ENCODE measurements at places on chromosomes 7 and 10. TPM values are rescaled to one million over a fixed set of nuclear protein-coding genes. Genes with fewer than 3 reads are reported as not detected.

HOXA1 gene
- total RNA-seq, result not detected

FOXI2 gene
- total RNA-seq, result not detected

BTBD16 gene
- total RNA-seq, result not detected

DYNC1I1 gene
- 0.53 TPM for total RNA-seq

AKR1B15 gene
- not detected for total RNA-seq

ZNF736 gene
- total RNA-seq, result not detected

TEX47 gene
- not detected for total RNA-seq

HYAL4 gene
- not detected for total RNA-seq

VGF gene
- 1.6 TPM for total RNA-seq

DNA sequence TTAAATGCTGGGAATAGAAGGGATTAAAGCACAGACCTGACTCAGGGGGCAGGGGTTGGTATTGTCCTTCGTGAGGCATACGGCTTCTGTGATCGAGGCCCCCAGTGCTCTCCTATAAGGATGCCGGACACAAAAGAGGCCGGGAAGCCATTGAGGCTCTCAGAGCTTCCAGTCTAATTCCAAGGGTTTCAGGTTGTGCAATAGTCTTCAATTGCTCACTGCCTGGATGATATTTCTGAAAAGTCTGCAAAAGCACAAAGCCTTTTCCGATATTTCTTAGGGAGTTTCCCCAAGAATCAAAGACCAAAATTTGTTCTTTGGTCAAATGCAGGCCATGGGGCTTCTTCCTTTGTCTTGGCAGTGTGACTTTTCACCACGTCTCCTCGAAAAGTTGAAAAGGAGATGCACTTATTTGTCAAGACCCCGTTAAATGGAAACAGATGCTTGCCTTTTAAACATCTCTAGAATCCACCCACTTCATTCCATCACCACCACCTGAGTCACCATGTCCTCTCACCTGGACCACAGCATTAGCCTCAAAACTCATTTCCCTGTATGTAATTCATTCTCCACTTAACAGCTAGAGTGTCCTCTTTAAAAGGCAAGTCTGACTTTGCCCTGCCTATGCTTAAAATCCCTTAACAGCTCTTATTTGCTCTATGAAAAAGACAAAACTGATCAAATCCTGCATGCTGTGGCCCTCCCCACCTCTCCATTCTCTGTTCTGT lies 134.8 kb upstream of the NAMPT start:
- no peak for DNase-seq
- no peaks in the 10 kb centered on the region for H3K36me3 ChIP-seq
- no peaks in the 10 kb centered on the region for H3K27me3 ChIP-seq
- H3K4me3 ChIP-seq, result no peak overlapping the region
- no peaks in the 10 kb centered on the region for H3K4me1 ChIP-seq
- H3K27ac ChIP-seq, result no peak overlapping the region

DNA sequence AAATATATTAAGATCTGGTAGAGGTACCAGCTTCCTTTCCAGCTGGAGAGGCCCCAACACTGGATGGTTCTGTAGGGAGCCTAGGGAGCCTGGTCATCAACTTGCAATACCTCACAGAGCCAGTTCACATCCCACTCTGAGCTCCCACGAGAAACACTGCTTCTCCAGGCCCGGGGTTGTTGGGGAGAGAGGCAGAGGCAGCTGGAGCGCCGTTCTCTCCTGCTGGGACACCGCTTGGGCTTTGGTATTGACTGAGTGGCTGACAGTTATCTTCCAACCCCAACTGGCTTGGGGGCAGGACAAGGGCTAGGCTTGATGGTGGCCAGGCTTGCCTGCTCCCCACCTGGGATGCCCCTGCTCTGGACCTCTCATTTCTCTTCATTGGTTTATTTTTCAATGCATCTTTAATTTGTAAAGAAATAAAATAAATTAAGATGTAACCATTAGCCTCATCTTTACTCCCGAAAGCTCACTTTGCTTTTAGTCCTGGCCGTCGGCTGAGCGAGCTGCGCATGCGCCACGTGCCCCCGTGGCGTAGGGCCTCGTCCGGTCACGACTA lies 10.0 kb upstream of the CHCHD1 start:
- no peaks in the 10 kb centered on the region for H3K27me3 ChIP-seq
- no peaks in the 10 kb centered on the region for H3K36me3 ChIP-seq
- peaks cover 30% of the 10 kb centered on the region for H3K4me1 ChIP-seq
- H3K27ac ChIP-seq, result peak overlapping the region; percentile 24
- H3K4me3 ChIP-seq, result peak overlapping the region; percentile 83

GRCh38 chr10:91061608-91062007 lies 140.7 kb upstream of the ANKRD1 start:
- no peaks in the 10 kb centered on the region for H3K27me3 ChIP-seq

- H3K27ac ChIP-seq, result no peak overlapping the region
- peaks cover 11% of the 10 kb centered on the region for H3K4me1 ChIP-seq
- no peak for DNase-seq
- no peak overlapping the region for H3K4me3 ChIP-seq
- H3K27me3 ChIP-seq, result peaks cover 6% of the 10 kb centered on the region
Observed at GRCh38 chr10:81866753-81867152, 8.2 kb upstream of the NRG3 start.

- no peak overlapping the region for H3K4me3 ChIP-seq
- no peaks in the 10 kb centered on the region for H3K4me1 ChIP-seq
- no peak overlapping the region for H3K27ac ChIP-seq
- DNase-seq, result no peak
- H3K27me3 ChIP-seq, result no peaks in the 10 kb centered on the region
- H3K36me3 ChIP-seq, result no peaks in the 10 kb centered on the region
Observed at GRCh38 chr7:109282726-109283125, 713.1 kb downstream of the DNAJB9 start.

DNA sequence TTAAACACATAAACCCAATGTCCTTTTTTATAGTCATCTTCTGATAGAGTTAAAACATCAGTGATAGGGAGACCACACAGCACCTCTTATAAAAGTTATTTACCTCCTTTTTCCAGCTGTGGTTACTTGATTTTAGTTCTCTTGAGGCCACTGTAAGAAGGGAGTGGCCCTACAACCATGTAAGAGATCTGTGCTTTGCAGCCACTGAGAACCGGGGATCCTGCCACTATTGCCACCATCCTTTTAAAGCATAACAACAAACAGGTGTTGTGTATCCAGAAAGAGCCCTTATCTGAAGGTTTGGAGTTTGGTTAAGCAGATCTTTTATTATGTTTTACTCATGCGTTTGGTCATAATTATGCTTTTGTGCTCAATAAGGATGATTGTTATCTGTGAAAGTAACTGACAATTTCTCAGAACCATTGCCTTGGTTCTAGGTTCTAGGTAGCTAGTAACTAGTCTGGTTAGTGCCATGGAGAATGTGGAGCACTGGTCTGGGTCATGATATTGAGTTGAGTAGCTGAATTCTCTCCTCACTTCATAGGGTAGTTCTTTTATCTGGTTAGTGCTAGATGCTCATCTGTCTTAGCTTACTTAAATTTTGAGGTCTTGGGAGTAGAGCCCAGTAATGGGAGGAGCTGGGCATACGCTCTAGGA lies 56.5 kb downstream of the ST7 start:
- H3K27me3 ChIP-seq, result no peaks in the 10 kb centered on the region
- no peaks in the 10 kb centered on the region for H3K4me1 ChIP-seq
- H3K4me3 ChIP-seq, result no peak overlapping the region
- H3K27ac ChIP-seq, result no peak overlapping the region

GRCh38 chr10:62637249-62638061 lies 167.1 kb upstream of the ADO start:
- no peaks in the 10 kb centered on the region for H3K4me1 ChIP-seq
- no peak overlapping the region for H3K4me3 ChIP-seq
- no peak for DNase-seq
- no peaks in the 10 kb centered on the region for H3K36me3 ChIP-seq
- no peak overlapping the region for H3K27ac ChIP-seq
- no peaks in the 10 kb centered on the region for H3K27me3 ChIP-seq

DNA sequence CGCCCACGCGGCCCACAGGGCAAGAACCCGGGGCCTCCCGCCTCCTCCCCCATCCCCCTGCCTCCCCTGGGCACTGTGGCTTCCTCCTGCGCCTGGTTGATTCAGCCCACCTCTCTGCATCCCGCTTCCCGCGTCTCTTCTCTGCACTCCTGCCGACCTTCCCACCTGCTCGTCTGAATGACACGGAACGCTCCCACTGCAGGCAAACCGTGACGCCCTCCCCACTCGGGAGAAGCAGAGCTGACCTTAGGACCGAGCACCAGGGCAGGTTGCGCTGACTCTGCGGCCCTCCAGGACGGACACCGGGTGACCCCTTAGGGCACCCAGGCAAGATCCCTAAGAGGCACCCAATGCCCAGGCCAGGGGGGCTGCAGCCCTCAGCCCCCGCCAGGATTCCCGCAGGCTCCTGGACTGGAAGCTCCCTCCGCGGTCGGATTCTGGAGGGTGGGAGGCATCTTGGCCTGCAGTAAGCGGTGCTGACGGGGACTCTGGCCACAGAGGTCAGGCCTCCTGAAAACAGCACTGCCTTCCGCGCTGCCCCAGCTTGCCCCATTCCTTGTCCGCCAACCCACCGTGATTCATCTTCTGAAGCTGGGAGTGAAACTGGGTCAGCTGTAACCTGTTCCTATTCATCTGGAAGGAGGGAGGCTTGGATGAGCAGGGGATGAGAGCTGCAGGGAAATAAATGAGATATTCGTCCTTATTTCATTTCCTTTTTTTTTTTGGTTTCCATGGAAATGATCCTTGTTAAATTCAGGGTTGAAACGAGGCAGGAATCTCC lies 990 bp downstream of the CALML3 start:
- no peak overlapping the region for H3K27ac ChIP-seq
- no peaks in the 10 kb centered on the region for H3K36me3 ChIP-seq
- no peaks in the 10 kb centered on the region for H3K4me1 ChIP-seq
- H3K4me3 ChIP-seq, result no peak overlapping the region

- H3K27ac ChIP-seq, result no peak overlapping the region
- H3K4me1 ChIP-seq, result no peaks in the 10 kb centered on the region
- H3K36me3 ChIP-seq, result no peaks in the 10 kb centered on the region
- H3K4me3 ChIP-seq, result no peak overlapping the region
- H3K27me3 ChIP-seq, result no peaks in the 10 kb centered on the region
Observed at GRCh38 chr7:116577320-116577871, 52.6 kb downstream of the CAV1 start.

- H3K4me1 ChIP-seq, result peaks cover 10% of the 10 kb centered on the region
- H3K36me3 ChIP-seq, result no peaks in the 10 kb centered on the region
- H3K27me3 ChIP-seq, result no peaks in the 10 kb centered on the region
- no peak overlapping the region for H3K27ac ChIP-seq
- peak; percentile 67 for DNase-seq
- H3K4me3 ChIP-seq, result no peak overlapping the region
Observed at GRCh38 chr7:143279186-143280098, 5.3 kb upstream of the TMEM139 start.

GRCh38 chr7:99369767-99370391 lies 4.7 kb upstream of the ARPC1B start:
- no peak overlapping the region for H3K27ac ChIP-seq
- no peak for DNase-seq
- peaks cover 5% of the 10 kb centered on the region for H3K4me1 ChIP-seq
- no peaks in the 10 kb centered on the region for H3K36me3 ChIP-seq
- H3K4me3 ChIP-seq, result no peak overlapping the region

- DNase-seq, result no peak
- H3K27me3 ChIP-seq, result no peaks in the 10 kb centered on the region
- no peaks in the 10 kb centered on the region for H3K4me1 ChIP-seq
- H3K36me3 ChIP-seq, result no peaks in the 10 kb centered on the region
- H3K4me3 ChIP-seq, result no peak overlapping the region
- no peak overlapping the region for H3K27ac ChIP-seq
Observed at GRCh38 chr10:90847436-90847835, 10.4 kb downstream of the HTR7 start.

DNA sequence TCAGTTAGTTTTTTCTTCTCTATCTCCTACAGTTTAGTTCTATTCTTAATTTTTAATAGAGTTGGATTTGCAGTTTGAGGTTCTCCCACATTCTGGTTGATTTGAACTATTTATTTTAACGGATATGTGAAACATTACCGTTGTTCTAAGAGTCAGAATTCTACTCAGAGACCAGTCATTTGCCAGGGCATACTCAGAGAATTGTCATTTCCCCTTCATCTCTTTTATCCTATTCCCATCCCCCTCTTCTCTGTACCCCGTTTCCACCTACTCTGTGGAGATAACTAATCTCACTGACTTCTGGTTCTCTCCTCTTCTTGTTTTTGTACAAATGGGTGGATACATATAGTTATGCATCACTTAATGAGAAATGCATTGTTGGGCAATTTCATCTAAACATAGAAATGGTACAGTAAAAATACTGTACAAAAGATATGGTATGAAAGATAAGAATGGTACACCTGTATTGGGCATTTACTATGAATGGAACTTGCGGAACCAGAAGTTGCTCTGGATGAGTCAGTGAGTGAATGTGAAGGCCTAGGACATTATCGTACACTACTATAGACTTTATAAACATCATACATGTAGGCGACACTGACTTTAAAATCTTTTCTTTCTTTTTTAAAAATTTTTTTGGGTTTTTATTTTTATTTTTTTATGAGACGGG lies 53.1 kb downstream of the INPP5F start:
- H3K27ac ChIP-seq, result no peak overlapping the region
- no peaks in the 10 kb centered on the region for H3K4me1 ChIP-seq
- DNase-seq, result no peak
- no peaks in the 10 kb centered on the region for H3K27me3 ChIP-seq

- no peak overlapping the region for H3K4me3 ChIP-seq
- no peaks in the 10 kb centered on the region for H3K36me3 ChIP-seq
- H3K27ac ChIP-seq, result no peak overlapping the region
- H3K27me3 ChIP-seq, result no peaks in the 10 kb centered on the region
- DNase-seq, result no peak
Observed at GRCh38 chr7:72504061-72504706, 92.0 kb upstream of the CALN1 start.

DNA sequence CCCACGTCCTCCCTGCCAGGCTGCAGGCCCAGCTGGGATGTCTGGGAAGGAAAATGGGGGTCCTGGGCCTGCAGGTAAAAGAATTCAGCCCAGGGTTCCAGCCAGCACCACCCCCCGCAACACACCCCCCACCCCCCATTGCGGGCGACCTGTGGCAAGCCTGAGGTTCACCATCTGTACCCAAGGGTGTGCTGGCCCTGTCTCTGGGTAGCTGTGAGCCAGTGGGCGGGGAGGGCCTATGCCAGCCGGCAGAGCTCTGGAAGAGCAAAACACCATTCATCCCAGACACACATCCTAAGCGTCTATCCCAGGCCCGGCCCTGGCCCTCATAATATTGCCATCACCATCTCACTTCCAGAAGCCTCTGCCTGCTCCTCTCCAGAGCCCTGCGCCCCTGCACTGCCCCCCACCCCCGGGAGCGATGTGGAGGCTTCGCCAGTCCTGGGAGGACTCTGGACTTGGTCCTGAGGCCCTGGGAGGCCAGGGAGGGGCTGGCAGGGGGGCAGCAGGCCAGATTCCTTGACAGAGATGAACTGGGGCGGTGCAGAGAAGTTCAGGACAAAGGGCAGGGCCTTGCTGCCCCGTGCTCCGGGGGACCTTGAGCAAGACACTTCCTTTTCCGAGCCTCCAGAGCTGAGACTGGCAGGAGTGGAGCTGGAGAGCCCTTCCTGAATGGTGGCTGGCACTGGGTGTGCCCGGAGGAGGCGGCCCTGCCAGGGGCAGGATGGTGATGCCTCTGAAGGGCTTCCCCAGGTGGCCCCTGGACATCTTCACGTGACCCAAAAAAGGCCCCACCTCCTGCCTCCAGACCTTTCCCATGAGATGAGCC lies 8.7 kb upstream of the TTYH3 start:
- H3K27ac ChIP-seq, result no peak overlapping the region
- H3K4me1 ChIP-seq, result peaks cover 21% of the 10 kb centered on the region
- no peak for DNase-seq
- no peaks in the 10 kb centered on the region for H3K27me3 ChIP-seq

- H3K36me3 ChIP-seq, result no peaks in the 10 kb centered on the region
- no peaks in the 10 kb centered on the region for H3K4me1 ChIP-seq
- DNase-seq, result no peak
- H3K4me3 ChIP-seq, result no peak overlapping the region
- no peaks in the 10 kb centered on the region for H3K27me3 ChIP-seq
- H3K27ac ChIP-seq, result no peak overlapping the region
Observed at GRCh38 chr7:137354961-137355360, 11.4 kb upstream of the PTN start.

Measured in neural progenitor cell (in vitro differentiated cells).